ENCODE measurements at places on chromosomes 7 and 10. TPM values are rescaled to one million over a fixed set of nuclear protein-coding genes. Genes with fewer than 3 reads are reported as not detected.

Gene MYL10
- total RNA-seq = 0.73 TPM

- DNase-seq = no peak
These were observed 7.0 kb upstream of the HPS1 start for GRCh38 chr10:98453729-98454128.

Gene ELFN1
- 18.0 TPM for total RNA-seq

GRCh38 chr10:79560160-79560709, at the start of gene SFTPA2:
TSS of gene SFTPA2 (minus strand) at chr10:79560407. CDS start at chr10:79559483, 924 bp downstream.
- no peak for DNase-seq

DNA sequence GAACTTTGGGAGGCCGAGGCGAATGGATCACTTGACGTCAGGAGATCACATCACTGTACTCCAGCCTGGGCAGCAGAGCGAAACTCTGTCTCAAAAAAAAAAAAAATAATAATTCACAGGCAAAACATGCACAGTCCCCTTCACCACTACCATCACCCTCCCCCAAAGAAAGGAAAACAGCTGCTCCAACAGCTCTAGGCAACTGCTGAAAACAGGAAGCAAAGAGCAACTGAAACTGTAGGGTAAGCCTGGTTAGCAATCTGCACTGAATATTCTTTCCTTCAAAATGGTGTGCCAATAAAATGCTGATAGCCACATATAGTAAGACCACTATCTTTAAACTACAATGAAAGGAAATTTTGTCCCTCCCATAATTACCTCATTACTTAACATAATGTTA, 11.8 kb downstream of the NT5C2 start:
- DNase-seq = no peak
